NCI-H524 treated with DMSO at 0.1 percent for 48 hours (cell line): ENCODE measurements at places on chromosomes 1 and 21.

GRCh38 chr21:42637267-42638041 lies 16.0 kb upstream of the PDE9A start:
- no peak for DNase-seq

GRCh38 chr21:15768853-15769252 lies 39.1 kb downstream of the USP25 start:
- no peak for DNase-seq

DNA sequence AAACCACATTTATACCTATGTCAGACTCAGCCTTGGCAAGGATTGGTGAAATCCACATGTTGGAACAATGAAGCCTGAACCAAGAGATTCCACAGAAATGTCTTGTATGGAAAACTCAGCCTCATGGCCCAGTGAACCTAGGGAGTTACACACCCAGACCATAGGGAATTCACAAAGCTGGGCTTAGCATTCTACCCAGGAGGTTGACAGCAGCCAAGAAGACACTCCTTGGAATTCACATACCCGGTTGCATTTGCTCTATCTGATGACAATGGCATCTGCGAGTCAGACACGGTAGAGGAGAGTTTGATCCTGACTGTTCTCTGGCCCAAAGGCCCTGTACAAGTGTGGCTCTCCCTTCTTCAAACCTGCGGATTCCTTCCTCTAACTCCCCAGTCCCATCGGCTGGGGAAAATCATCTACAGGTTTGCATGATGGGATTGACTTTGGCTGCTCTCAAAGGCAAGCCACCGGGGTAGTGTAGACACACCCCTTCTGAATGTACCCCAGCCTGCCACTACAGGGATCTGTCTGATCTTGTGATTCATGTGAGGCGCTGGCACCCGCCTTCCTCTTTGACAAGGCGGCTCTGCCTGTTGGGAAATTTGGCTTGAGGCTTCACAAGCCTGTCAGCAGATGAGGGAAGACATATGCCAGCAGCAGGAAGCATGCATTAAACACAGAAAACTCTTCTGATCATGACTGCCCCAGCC lies 297.3 kb upstream of the KAZN start:
- no peak for DNase-seq

GRCh38 chr1:1169429-1170214 lies 4.1 kb upstream of the TTLL10 start:
- DNase-seq: no peak

- DNase-seq: no peak
Measured at GRCh38 chr1:55071477-55071876, 32.1 kb downstream of the PCSK9 start.

- DNase-seq: no peak
Measured at GRCh38 chr1:201307231-201307630, 23.9 kb downstream of the PKP1 start.

- no peak for DNase-seq
Measured at GRCh38 chr21:42156690-42157605, 62.0 kb upstream of the ABCG1 start.

GRCh38 chr1:96338622-96339021 lies 383.0 kb upstream of the PTBP2 start:
- DNase-seq: no peak

- no peak for DNase-seq
Measured at GRCh38 chr1:175399795-175400194, 207.2 kb upstream of the KIAA0040 start.

DNA sequence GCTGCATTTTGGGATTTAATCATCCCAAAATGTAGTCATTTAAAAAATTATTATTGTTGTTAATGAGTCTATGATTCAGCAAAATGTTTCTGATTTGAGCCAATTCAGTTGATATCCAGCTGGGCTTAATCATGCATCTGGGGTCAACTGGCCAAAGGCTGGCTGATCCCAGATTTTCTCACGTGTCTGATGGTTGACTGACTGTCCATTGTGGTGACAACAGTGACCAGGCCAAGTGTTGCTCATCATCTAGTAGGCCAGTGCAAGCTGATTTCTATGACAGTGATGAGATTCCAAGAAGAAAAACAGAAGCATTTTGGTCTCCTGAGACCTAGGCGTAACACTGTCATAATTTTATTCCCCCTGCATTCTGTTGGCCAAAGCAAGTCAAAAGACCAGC lies 80.1 kb upstream of the ZC3H11B start:
- no peak for DNase-seq

DNA sequence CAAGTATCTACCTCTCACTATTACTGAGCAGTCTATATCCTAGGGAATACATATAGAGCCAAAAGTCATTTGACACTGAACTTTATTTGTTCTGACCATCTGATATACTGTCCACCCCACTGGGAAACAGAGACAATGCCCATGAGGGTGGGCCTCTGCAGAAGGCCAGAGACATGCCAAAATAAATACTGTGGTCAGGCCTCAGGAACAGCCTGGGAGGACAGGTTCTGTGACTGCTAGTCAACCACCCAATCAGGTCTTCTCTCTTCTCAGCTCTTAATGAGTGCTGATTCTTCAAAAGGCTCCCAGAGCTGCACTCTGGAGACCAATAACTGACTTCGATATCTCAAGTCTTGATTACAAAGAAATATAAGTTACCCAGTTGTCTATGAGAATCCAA lies 5.5 kb upstream of the ANKRD35 start:
- DNase-seq: no peak
